Stimulated activated CD8-positive, alpha-beta memory T cell treated with anti-CD3 and anti-CD28 coated beads, Interleukin-4, amount 100 ng/mL, for 48 hours (primary cell): ENCODE measurements at places on chromosomes 6 and 20.
A peak's percentile ranks its signal among the peaks of the same experiment; 100 is the strongest.

DNA sequence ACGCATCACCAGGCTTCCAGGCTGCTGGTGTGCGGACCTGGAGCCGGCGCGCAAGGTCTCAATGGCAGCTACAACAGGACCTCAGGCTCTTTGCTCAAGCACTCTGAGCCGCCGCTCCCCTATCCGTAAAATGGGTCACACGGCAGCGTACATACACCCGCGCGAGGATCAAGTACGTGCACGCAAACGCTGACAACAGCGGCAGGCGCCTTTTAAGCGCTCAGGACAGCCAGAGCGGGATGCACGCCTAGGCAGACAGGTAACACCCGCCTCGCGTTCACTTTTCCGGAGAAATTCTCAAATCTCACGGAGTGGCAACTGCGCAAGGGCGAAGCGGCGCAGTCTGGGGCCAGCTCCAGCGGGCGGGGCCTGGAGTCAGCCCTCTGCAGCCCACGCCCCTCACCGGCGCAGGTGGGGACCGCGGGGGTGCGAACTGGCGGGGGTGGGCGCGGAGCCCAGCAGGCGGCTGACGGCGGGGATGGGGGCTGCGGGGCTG, 535 bp downstream of the EXOC2 start:
- peak; percentile 83 for DNase-seq

DNA sequence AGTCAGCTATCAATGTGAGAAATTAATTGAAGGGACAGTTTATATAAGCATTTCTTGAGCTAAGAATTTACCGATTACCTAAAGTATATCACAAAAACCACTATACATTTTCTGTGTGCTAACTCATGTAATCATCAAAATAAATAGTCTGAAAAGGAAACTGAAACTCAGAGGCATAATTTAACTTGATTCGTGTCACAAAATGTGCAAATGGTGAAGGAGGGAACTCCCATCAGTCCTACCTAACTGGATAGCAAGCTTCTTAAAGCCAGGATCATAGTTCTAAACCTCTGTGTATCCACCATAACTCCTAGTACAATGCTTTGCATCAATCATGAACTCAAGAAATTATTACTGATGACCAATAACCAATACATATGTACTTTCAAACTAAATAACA, 91.0 kb downstream of the ASCC3 start:
- DNase-seq = no peak

DNA sequence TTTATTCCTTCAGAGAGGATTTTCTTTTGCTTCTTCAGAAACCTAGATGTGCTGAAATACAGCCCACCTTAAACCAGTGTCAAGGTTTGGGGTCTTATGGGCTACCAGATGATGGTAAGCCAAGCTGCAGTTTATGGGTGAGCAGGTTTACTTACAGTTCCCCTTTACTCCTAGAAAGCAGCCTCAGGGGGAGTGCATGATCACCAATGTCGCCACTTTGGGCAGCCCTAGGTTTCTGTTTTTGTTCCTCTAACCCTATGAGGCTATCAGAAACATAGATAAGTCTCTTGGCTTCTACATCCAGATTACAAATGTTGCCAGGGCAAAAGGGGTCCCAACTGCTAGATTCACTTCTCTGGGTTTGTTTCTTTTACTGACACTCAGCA, 67.2 kb downstream of the TRIM27 start:
- no peak for DNase-seq

GRCh38 chr20:37954626-37955025, 51.7 kb downstream of the VSTM2L start:
- DNase-seq = no peak

DNA sequence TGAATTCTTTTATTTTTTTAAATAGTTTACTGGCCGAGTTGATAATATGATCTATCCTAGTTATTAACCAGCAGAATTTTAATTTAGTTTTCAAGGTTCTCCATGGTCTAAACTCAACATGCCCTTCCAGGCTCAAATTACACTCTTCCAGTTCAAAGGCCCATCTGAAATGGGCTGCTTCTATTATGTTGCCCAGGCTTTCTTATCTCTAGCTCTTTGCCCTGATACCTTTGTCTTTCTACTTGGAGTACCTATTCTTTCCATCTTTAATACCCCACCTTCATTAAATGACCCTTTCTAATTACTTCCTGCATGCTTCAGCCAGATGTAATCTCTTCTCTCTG, 541.2 kb upstream of the FLRT3 start:
- DNase-seq = no peak

GRCh38 chr6:109071125-109071917, 23.3 kb downstream of the SESN1 start:
- no peak for DNase-seq

GRCh38 chr6:41462033-41462432, 84.1 kb upstream of the FOXP4 start:
- DNase-seq = no peak

DNA sequence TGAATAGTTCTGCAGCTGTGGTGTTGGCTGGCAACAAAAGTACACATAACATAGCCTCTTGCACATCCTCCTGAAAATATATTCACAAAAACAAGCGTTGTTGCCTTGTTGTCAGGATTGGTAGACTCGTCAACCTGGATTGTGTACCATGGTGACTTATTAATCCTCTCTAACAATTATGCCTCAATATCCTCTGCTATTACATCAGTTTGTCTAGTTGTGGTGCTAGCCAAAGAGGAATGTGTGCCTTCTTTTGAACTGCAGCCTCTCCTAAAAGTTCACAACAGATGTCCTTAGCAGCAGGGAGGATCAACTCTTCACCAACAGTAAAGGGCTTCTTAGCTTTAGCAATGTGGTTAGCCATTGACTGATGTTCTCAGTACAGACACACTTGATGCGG, 3.6 kb upstream of the SF3B5 start:
- DNase-seq = no peak

- DNase-seq = no peak
Measured at GRCh38 chr20:52614051-52614863, 357.9 kb upstream of the TSHZ2 start.

GRCh38 chr6:11798538-11798937, 19.9 kb upstream of the ADTRP start:
- no peak for DNase-seq

GRCh38 chr6:33123732-33124524, 48.1 kb downstream of the HLA-DPB1 start:
- DNase-seq = peak; percentile 35

- no peak for DNase-seq
Measured at GRCh38 chr6:10431423-10432164, 16.7 kb upstream of the TFAP2A start.

DNA sequence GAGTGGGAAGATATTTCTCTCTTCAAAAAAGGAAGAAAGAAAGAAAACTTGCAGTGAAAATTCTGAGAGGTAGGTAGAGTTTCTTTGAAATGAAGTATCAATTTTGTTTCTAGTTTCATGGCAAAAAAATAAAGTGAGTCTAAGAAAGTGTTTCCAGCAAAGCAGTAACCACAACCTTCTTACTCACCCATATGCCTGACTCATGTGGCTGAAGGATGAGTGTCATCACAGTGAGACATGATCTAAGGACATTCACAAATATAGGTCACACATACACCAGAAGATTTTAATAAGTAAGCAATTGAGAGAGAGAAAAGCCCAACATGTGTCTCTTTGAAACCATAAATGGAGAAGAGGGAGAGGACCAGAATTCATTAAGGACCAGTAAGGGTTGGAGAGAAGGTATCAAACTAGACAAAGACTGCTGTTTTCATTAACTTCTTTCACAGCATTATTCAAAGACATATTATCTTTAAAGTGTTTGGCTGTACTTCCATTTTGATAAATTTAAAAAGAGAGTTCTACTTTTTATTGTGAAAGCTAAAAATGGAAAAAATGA, 169.5 kb downstream of the FRK start:
- DNase-seq = no peak

- DNase-seq = no peak
Measured at GRCh38 chr6:6890400-6890858, 217.3 kb upstream of the RREB1 start.

- DNase-seq = no peak
Measured at GRCh38 chr20:10060226-10060625, 25.4 kb downstream of the ANKEF1 start.

DNA sequence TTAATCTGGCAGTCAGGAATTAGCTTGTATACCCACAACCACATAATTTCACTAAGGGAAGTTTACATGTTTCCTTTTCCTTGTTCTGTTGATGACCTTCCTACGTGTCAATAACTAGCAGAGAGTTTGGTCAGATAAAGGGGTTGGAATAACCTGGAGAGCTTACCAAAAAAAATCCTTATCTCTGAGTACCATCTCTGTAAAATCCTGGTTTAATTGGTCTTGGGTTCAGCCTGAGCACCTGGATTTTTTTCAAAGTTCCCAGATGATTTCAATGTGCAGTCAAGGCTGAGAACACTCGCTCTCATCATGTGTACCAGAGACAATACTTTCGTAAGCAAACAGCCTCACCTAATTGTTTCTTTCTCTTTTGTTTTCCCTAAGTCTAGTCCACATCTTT, 483.8 kb upstream of the FLRT3 start:
- no peak for DNase-seq

DNA sequence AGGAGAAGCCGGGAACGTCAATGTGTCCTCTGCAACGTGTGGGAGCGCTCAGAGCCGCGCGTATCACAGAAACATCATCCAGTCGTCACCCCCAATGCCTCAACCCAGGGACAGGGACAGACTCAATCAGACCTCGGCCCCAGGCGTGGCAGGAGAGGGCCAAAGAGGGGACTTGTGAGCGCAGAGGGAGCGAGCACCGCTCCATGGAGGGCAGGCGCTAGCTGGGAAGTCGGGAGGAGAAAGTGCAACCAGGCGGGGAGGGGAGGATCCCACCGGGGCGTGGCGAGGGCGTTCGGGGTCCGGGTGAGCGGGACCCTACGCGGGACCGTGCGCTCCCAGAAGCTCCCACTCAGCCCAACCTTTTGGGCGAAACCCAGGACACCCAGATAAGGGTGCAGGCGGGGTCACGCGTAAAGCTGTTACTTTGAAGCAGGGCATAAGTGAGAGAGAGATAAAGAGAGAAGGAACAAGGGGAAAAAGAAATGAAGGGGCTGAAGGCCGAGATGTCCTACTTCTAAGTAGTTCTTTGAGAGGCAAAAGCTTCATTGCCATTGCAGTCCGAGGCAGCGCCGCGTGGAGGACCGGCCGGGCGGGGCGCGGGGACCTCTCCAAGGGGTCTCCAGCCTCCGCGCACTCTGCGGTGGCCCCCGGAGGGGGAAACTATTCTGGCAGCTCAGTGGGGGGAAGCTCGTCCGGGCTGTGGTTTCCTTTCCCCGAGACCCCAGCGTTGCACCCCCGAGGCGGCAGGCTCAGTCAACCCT, 862 bp upstream of the SOBP start:
- peak; percentile 41 for DNase-seq

- DNase-seq = no peak
Measured at GRCh38 chr6:160254467-160255312, 3.9 kb downstream of the SLC22A2 start.

- DNase-seq = no peak
Measured at GRCh38 chr20:9508696-9509178, 5.7 kb upstream of the LAMP5 start.

GRCh38 chr6:139378882-139379341, 4.5 kb upstream of the CITED2 start:
- DNase-seq = peak; percentile 37

- DNase-seq = no peak
Measured at GRCh38 chr6:156125844-156126243, 651.3 kb upstream of the ARID1B start.

- no peak for DNase-seq
Measured at GRCh38 chr6:168131464-168132415, 52.7 kb upstream of the FRMD1 start.

DNA sequence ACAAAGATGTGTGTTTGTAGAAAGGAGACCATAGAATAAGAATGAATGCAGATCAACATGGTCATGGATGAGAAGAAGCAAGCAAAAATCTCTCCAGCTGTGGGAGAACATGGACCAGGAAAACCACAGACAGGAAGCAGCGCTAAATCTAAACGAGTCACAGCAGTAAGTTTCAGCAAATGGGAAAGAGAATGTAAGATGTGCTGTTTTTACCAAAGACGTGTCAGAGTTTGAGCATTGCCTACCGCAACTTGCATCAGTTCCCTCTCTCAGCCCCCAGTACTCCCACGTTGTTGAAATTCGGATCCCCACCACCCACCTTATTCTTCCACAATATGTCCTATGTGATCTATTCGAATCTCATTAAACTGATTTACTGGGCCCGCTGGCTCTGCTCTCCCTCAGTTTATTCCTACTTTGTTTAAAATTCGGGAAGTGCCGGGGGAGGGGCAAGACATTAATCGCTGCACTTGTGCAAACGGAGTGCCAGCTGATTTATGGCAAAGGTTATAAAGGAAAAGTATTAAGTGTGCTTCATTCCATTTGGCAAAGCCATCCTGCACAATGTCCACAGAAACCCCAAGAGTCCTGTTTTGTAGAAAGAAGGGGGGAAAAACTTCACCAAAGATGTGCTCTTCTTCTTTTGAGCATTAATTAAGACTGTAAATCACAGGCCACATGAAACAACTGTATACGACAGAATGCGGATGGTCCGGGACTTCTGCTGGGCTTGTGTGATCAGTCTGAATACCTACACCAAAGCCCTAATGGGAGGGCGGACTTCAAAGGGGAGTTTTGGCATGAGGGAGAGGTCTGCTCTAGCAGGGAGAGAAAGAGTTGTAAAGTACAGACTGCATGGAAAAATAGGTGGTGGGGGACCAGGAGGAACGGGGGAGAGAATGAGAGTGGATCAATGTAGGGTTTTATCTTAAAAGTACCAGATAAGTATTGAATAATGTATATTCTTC, 59.1 kb upstream of the PRDM1 start:
- DNase-seq = no peak

DNA sequence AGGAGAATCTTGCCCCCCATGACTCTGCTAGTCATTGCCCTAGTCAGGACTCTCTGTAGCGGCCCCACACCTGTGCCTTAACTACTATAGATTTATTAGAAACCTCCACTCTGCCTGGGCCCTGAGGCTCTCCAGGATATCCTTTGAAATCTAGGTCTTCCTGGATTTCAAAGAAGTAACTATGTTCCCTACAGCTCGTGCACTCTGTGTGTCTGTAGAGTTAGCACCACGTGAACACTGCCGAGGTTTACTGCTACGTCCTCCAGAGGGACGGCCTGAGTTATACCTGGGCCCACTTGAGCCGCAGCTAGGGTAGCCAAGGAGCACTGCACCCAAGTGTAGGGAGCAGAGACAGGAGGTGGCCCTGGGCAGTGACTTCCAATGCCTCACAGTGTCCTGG, 19.8 kb downstream of the GLP1R start:
- no peak for DNase-seq

- no peak for DNase-seq
Measured at GRCh38 chr6:138652824-138653223, 120.7 kb upstream of the CCDC28A start.

DNA sequence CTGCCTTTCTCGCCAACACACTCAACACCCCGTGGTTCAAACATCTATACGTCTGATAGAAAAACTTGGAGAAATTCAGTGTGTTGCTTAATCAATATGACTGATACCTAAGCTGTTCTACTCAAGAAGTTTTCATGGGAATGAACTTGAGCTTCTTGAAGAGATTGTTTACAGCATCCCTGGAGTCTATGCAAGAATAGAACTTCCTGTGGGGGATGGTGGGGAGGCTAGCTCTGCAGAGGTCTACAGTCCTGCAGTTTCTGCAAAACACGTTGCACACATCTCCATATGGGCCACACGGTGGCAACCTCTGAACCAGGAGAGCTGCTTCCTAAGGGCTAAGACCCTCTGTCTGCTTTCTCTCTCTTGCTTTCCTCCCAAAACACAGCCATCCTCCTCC, 32.7 kb upstream of the FANCE start:
- no peak for DNase-seq

GRCh38 chr6:80676386-80676785, 569.9 kb downstream of the BCKDHB start:
- DNase-seq = no peak
